Stimulated activated CD8-positive, alpha-beta memory T cell treated with anti-CD3 and anti-CD28 coated beads, Interleukin-4, amount 100 ng/mL, for 1 hour (primary cell): ENCODE measurements at places on chromosomes 13 and 19.

GRCh38 chr13:66344805-66345517 is 885.2 kb downstream of the PCDH9 start:
- no peak for DNase-seq

DNA sequence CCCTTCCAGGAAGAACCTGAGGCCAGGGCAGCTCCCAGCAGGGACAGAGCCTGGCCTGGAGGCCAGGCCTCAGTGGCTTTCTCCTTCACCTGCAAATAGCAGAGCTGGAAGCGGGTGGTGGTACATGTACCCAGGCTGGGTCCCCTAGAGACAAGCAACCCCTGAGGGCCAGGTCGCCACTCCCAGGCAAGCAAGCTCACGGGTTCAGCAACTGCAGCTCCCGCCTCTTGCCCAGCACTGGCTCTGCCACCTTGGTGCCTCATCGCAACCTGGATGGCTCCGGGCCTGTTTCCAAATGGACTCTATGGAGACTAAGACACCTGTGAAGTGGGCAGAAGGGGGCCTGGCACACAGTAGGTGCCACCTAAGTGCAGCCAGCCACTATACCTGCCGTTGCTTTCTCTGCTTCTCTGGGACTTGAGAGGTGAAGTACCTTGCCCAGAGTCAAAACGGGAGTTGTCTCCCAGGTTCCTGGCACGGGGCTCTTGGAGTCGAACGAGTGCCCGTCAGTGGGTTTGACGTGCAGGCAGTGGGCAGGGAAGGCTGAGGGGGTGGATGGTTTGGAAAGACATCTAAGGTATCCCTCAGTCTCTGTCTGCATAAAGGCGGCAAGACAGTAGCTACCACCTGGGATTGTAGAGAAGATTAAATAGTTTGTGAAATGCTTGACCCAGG is 2.4 kb upstream of the PLPP2 start:
- no peak for DNase-seq

- no peak for DNase-seq
Measured at GRCh38 chr13:93158565-93158964, 68.0 kb upstream of the GPC6 start.

GRCh38 chr13:49454388-49455006 is 10.4 kb downstream of the SETDB2 start:
- DNase-seq, result no peak

- DNase-seq, result no peak
Measured at GRCh38 chr13:95317039-95317989, 16.1 kb upstream of the ABCC4 start.
